Globus pallidus (tissue), 1 donor: ENCODE measurements at places on chromosomes 4 and X.

DNA sequence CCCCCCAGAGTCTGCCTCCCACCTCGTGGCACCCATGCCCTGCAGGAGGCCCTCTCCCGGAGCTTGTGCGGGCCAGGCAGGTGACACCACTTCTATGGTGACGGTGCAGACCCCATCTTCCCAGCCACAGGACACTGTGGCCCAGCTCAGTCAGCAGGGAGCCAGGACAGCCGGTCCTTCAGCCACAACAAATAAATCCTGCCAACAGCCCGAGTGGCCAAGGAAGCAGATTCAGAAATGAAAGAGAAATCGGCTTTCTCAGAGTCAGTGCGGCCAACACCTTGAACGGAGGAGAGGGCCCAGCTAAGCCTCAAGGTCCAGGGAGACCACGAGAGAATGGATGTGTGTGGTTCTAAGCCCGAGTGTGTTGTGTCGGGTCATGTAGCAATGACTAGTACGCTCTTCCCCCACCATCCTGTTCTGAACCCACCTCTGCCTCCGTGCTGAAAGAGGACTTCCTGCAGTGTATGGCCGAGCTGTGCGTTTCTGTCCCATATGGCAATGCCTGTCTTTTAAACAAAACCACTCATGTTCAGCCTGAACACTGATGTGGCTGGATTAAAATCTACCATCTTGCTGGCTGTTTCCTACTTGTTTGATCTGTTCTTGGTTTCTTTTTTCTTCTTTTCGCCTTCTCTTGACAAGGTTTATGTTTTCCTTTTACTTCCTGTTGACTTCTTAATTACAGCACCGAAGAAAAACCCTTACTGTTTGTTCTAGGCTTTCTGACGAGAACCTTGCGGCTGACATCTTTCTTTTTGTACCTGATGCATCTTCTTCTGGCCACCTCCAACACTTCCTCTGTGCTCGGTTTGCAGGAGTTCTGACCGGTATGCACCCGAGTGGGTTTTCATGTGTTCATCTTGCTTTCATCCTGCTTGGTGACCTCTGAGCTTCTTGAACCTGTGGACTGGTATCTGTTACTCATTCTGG is 53.1 kb downstream of the GAK start:
- no peak for DNase-seq

DNA sequence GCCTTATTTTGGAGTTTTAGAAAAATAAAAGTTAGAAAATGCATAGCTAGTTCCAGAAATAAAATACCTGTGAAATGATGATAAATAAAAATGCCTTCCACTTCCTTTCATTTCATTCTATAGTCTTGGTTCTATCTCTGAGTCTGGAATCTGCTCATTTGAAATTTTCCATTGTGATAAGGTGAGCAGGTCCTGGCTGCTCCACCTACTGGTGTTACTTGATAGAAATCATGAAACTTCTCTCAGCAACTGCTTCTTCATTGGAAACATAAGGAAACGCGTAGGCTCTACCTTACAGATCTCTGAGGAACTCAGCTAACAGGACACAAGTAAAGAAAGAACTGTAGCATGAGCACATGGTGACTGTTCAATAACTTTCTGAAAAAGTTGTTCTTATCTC is 141.8 kb downstream of the DCHS2 start:
- DNase-seq: no peak

DNA sequence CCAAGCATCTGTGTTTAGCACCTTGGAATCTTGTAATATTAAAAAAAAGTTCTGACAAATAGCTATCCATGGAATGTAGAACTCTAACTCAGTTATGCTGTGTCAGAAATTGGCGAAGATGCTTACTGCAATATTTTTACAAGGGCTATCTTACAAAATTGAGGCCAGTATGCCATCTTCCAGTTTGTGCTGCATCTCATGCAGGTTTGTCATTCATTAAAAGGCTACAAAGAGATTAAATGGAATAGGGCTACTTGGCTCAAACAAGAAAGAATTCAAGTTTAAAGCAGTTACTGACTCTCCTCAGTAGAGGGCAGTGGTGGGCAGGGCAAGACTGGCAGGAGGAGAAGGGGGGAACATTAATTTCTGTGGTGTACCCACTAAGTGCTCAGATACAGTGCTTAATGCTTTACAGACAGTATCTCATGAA is 66.5 kb downstream of the SHROOM4 start:
- DNase-seq: peak; percentile 47

- no peak for DNase-seq
Measured at GRCh38 chr4:28665306-28665705, 1804.7 kb downstream of the STIM2 start.
